ENCODE measurements at places on chromosomes 7 and 10.

DNA sequence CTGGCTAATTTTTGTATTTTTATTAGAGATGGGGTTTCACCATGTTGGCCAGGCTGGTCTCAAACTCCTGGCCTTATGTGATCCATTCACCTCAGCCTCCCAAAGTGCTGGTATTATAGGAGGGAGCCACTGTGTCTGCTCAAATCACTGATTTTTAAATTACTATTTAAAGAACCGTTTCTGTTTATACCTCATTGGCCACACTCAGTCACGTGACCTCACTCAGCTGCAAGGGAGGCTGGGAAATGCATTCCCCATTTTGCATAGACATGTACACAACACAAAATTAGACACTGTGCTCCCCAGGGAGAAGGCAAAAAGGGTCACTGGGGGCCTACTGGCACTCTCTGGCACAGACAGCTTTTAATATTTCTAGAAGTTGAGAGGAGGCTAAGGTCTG, 13.6 kb upstream of the CALU start:
- DNase-seq = no peak

- DNase-seq = no peak
These were observed 16.9 kb downstream of the SVIL start for GRCh38 chr10:29617880-29618340.

- DNase-seq = no peak
These were observed 1.4 kb upstream of the TWIST1 start for GRCh38 chr7:19118636-19119371.

GRCh38 chr10:132413226-132414205, 16.5 kb downstream of the PWWP2B start:
- DNase-seq = no peak

- DNase-seq = no peak
These were observed 50.7 kb upstream of the PLPP4 start for GRCh38 chr10:120406376-120406775.

- no peak for DNase-seq
These were observed at the start of gene NAT16 for GRCh38 chr7:101180130-101180755. NAT16 (minus strand) TSS chr7:101180293; CDS start chr7:101174807, 5,486 bp downstream.

DNA sequence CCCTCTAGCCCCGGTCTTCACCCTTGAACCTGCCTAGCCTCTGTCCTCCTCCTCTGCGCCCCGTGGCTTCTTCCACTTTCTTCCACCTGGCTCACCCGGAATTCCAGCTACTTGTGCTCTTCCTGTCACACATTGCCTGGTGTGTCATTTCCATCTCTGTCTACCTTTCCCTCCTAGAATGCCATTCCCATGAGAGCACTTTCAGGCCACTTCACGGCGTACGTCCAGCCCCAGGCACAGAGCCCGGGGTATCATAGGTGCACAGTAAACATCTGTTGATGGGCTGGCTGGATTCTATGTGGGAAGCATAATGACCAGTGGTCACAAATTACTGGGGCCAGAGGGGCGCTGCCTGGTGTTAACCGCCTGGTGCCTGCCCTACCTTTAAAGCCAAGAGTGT, 161.3 kb downstream of the CUX1 start:
- no peak for DNase-seq

DNA sequence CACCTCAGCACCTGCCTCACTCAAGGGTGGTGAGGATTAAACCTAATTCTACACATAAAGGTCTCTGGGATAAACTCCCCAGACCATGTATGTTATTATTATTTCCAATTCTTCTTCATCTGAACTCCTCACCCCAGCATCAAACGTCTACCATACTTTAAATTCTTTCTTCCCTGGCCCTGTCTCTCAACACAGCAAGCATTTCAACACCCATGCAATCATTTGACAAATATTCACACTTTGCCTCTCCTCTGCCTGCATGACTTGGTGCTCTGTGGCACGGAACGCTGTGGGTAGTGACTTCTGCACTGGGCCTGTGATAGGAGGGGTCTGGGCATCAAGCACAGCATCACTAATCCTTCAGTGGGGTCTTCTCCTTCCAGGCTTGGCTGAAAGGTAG, 490.8 kb downstream of the TNS3 start:
- DNase-seq = peak; percentile 87

DNA sequence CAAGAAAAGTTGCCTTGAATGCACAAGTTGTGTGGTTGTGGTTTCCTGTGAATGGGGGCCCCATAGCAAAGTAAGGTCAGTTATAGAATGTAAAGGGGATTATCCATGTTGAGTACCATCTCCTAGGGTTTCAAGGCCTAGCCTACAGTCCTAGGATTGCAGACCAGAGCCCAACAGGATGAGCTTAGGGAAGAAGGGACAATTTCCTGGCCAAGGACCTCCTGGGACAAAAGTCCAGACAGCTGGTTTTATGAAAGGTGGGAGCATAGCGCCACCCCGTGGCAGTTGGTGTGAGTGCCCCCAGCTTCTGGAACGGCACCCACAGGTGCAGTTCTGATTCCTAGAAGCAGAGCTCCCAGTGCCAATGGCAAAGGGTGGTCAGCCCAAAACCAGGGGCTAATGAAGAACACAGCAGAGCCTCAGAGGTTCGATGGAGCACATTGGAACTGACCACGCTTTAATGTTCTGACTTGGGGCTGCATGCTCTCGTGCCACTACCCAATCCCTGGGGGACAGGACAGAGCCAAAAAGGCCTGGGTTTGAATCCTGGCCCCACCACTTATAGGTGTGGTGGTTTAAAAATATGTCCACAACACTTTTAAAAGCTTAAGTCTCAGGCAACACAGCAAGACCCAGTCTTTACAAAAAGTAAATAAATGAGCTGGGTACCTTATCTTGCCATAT, 25.8 kb upstream of the TMEM120A start:
- DNase-seq = peak; percentile 70

Data from ACHN (cell line).